ENCODE measurements at places on chromosomes 7 and 10. TPM values are rescaled to one million over a fixed set of nuclear protein-coding genes. Genes with fewer than 3 reads are reported as not detected.
A peak's percentile ranks its signal among the peaks of the same experiment; 100 is the strongest.

HMX3 gene
- total RNA-seq: not detected

TCERG1L gene
- total RNA-seq: 0.21 TPM

- H3K27me3 ChIP-seq: no peaks in the 10 kb centered on the region
- H3K36me3 ChIP-seq: no peaks in the 10 kb centered on the region
- no peak overlapping the region for H3K4me3 ChIP-seq
- no peak for DNase-seq
- no peak overlapping the region for H3K27ac ChIP-seq
- H3K4me1 ChIP-seq: peaks cover 27% of the 10 kb centered on the region
Observed at GRCh38 chr7:70457883-70458680, 673.9 kb upstream of the GALNT17 start.

- no peaks in the 10 kb centered on the region for H3K27me3 ChIP-seq
- no peak overlapping the region for H3K27ac ChIP-seq
- no peak overlapping the region for H3K4me3 ChIP-seq
- DNase-seq: no peak
- no peaks in the 10 kb centered on the region for H3K36me3 ChIP-seq
Observed at GRCh38 chr10:61836888-61837754, 64.4 kb upstream of the ARID5B start.

CALHM3 gene
- not detected for total RNA-seq

GRCh38 chr10:3538656-3539531, 246.1 kb downstream of the KLF6 start:
- H3K4me3 ChIP-seq: no peak overlapping the region
- no peaks in the 10 kb centered on the region for H3K36me3 ChIP-seq
- H3K27ac ChIP-seq: peak overlapping the region; percentile 42
- peaks cover 6% of the 10 kb centered on the region for H3K4me1 ChIP-seq

DNA sequence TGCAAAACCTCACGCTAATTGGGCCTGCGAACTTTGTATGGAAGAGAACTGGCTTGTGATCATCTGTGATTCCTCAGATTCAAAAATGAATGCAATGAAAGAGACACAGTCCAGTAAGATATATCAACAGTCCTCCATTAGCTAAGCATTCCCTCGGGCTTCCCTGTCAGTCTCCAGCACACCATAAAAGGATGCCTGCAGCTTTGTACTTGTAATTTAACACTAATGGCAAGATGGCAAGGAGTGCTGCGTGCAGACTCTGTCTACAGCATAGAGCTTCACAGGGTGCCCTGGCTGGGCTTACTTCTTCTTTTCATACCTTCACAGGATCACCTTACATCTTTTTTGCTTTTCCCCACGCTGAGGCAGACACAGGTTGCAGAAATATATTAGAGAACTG, 200.0 kb downstream of the GFRA1 start:
- no peaks in the 10 kb centered on the region for H3K36me3 ChIP-seq
- no peaks in the 10 kb centered on the region for H3K27me3 ChIP-seq
- no peak overlapping the region for H3K27ac ChIP-seq
- H3K4me1 ChIP-seq: no peaks in the 10 kb centered on the region

CABCOCO1 gene
- not detected for total RNA-seq

- no peak for DNase-seq
- no peak overlapping the region for H3K4me3 ChIP-seq
- no peaks in the 10 kb centered on the region for H3K4me1 ChIP-seq
- peaks cover 30% of the 10 kb centered on the region for H3K36me3 ChIP-seq
- H3K27ac ChIP-seq: no peak overlapping the region
Observed at GRCh38 chr10:123227706-123228105, 73.5 kb downstream of the BUB3 start.

- peaks cover 7% of the 10 kb centered on the region for H3K27me3 ChIP-seq
- no peaks in the 10 kb centered on the region for H3K36me3 ChIP-seq
- H3K4me1 ChIP-seq: no peaks in the 10 kb centered on the region
Observed at GRCh38 chr7:107953924-107954303, 49.0 kb downstream of the LAMB1 start.

- no peaks in the 10 kb centered on the region for H3K36me3 ChIP-seq
- H3K27me3 ChIP-seq: no peaks in the 10 kb centered on the region
- no peak for DNase-seq
Observed at GRCh38 chr7:14236834-14237233, 247.4 kb upstream of the ETV1 start.

LEP gene
- not detected for total RNA-seq

GRCh38 chr10:17340144-17340829, 112.2 kb downstream of the VIM start:
- H3K36me3 ChIP-seq: peaks cover 4% of the 10 kb centered on the region
- H3K27ac ChIP-seq: no peak overlapping the region
- DNase-seq: no peak
- H3K4me3 ChIP-seq: no peak overlapping the region
- H3K4me1 ChIP-seq: no peaks in the 10 kb centered on the region

DNA sequence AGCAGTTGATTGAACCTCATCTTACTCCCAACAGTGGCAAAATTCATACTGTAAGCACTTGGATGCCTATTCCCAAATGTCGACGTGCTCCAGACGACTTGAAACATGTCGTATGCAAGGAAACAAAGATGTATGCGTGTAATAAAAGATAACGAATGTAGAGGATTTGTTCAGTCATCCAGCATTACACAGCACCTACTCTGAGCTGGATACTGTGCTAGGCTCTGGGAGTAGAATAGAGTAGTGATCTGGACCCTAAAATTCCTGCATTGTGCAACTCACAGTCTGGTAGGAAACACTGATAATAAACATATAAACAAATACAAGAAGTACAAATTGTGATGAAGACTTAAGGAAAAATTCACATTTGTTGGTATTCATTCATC, 5.6 kb upstream of the TBX20 start:
- peaks cover 3% of the 10 kb centered on the region for H3K36me3 ChIP-seq
- H3K27me3 ChIP-seq: peaks cover 77% of the 10 kb centered on the region
- no peak overlapping the region for H3K27ac ChIP-seq
- H3K4me1 ChIP-seq: peaks cover 8% of the 10 kb centered on the region
- no peak for DNase-seq

All from activated CD4-positive, alpha-beta T cell treated with anti-CD3 and anti-CD28 coated beads for 36 hours (primary cell).